Type B pancreatic cell (in vitro differentiated cells): ENCODE measurements at places on chromosomes 2 and 18.

- DNase-seq = no peak
These were observed 44.9 kb downstream of the CYP27C1 start for GRCh38 chr2:127175041-127175721.

DNA sequence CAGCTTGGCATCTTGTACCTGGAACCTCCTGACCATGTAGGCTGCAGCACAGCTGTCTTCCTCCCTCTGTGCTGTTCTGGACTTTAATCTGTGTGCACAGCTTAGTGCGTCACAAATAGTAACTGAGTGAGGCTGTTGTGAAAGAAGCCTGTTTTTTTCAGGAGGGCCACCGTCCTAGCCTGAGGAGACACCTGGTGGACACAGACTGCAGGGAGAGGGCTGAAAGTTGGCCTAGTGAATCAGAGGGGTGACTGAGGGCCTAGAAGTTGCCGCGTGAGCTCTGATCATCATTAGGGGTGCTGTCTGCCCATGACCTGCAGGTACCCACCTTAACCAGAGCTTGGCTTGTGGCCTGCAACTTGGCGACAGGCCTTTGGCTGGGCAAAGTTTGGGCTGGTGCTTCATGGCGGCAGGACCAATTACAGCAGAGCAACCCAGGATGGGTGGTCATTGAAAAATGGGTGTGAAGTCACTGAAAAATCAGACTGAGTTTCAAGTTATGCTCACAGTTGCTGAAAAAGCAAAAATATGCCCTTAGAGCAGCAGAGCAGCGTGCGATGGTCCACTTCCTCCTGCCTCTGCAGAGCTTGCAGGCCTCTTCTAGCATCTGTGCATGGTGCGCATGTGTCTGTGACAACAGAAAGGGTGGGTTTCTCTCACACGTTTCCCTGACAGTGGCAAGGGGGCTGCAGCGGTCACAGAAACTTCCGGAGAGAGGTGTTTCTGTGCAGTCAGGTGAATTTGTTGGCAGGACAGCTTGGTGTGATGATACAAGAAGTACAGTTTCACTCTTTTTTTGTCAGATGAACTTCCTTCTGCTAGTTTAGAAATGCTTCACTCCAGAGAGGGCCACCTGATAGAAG, 9.6 kb downstream of the GDF7 start:
- no peak for DNase-seq

DNA sequence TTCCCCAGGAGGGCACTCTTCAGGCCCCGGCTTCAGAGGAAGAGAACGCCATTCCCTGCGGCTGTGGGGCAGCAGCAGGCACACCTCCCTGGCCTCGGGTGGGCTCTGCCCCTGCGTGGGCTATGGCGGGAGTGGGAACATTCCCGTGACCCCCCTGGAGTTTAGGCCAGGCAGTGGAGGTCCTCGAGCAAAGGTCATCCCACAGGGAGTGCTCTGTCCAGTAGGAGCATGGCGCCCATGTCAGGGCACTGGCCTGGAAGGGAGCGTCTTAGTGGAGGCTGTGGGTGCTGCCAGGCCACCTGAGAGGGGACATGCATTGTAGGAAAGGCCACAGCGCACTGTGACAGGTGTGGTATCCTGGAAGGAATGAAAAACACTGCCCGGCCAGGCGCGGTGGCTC, 9.2 kb upstream of the NFATC1 start:
- DNase-seq = no peak

DNA sequence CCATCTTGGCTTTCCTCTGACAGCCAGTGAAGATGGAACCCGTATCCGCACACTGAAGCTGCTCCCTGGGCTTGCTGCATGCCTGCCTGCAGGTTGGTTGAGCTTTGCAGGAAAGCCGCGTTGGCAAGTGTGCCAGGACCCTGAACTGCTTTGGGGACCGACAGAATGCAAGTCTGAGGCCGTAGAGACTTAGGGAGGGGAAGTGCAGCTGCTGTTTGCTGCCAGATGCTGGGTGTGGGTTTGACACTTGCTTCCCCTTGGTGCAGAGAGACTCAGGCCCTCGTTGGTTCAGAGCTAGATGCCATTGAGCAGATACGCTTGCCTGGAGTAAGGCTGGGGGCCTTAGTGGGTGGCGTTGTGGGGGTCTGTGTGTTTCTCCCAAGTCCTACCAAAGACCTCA, 13.1 kb upstream of the PHLPP1 start:
- DNase-seq = no peak

GRCh38 chr18:7089369-7089768, 28.2 kb downstream of the LAMA1 start:
- DNase-seq = no peak

DNA sequence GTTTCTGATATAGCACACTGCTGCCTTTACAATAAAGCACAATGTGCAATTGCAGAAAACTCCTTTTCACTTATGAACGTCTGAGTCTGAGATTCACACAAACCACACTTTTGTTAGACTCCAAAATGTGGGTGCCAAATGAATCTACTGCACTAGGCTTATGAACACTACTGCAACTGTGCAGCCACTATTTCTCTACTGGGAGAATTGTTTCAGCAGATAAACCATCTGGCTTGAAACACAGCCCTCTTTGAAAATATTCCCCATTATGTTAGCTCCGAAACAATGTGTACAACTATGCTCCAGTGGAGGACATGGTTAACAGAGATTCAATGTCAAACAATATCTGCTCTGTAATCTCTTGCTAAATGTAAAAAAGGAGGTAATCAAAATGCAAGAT, 188.7 kb upstream of the ZEB2 start:
- no peak for DNase-seq

DNA sequence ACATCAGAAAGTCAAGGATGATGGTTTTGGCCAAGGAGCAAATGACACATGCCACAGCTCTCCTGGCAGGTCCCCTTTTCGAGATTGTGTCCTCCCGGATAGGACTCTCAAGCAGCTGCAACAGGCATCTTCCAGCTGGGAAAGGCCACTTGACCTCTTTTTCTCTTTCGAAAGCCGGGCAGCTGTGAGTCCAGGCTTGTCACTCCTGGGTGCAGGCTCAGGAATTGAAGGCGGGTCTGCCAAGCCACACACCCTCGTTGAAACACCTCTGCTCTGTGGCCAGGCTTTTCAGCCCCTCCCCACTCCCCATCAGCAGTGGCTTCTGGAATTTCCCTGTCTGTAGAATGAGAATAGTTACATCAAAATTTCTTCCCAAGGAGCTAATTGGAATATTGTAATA, 98.0 kb downstream of the CCDC138 start:
- DNase-seq = no peak

DNA sequence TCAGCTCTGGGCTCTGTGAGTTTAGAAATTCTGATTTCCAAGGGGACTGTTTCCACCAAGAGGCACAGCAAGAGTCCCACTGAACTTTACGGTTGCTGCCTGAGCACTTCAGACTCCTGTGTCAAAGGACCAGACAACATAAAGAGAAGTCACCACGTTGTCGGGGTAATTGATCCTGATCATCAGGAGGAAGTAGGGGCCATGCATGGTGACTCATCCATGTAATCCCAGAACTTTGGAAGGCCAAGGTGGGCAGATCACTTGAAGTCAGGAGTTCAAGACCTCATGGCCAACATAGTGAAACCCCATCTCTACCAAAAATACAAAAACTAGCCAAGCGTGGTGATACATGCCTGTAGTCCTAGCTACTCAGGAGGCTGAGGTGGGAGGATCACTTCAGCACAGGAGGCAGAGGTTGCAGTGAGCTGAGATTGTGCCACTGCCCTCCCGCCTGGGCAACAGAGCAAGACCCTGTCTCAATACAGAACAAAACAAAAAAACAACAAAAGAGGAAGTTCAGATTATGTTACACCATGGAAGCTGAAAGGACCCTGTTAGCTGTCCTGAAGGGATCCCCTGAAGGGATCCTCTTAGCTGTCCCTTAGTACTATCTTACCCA, 9.4 kb upstream of the ASXL2 start:
- no peak for DNase-seq

DNA sequence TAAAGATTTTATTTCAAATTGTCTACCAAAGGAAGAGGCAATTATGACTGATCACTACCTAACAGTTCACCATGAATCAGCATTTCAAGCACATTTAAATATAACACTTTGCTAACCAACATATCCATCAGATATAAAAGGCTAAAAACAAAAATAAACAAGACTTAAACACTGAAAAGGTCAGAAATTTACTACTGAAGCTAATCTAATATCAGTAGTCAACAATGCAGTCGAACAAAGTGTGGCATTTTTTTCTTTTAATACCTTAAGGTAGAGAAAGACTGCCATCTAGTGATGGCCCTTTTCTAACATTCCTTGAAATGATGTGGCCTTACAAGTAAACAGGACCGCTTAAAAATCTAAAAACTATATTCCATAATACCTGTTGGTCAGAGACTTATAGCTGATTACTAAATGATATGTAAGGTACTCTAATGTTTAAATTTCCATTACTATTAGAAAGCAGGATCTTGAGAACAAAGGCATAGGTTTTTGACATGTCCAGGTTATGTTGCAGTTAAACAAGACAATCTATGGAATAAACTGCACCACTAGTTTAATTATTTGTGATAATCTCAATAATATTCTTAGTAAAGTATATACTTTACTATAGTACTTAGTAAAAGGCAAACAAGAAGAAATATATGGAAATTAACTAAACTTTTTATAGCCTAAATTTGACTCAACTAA, 80.0 kb downstream of the EXOC6B start:
- DNase-seq = no peak

- no peak for DNase-seq
These were observed 25.1 kb downstream of the KDM3A start for GRCh38 chr2:86466306-86466705.
